Right cardiac atrium (tissue), 5 donors: ENCODE measurements at places on chromosomes 12 and 14. TPM values are rescaled to one million over a fixed set of nuclear protein-coding genes. Genes with fewer than 3 reads are reported as not detected.

DNA sequence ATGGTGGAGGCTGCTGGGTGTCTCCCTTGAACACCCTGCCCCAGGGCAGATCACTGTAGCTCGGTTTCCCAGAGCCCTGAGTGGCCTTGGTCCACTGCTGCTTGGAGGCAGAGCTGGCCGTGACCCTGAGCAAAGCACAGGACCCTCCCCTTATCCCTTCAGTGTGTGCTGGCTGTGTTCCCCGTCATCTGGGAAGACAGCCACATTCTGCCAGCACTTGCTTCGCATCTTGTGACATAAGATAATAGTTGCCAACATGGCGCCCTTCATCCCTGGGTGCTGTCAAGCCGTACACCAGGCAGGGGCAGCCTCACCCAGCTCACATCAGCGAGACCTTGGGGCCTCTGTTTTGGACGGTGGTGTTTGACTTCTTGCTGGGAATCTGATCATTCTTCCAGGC, 12.1 kb upstream of the ALDH2 start:
- DNase-seq = peak; percentile 49

GRCh38 chr14:52150162-52150561, 81.3 kb upstream of the NID2 start:
- DNase-seq = no peak

- DNase-seq = peak; percentile 16
Measured at GRCh38 chr14:92954933-92955332, 32.0 kb downstream of the CHGA start.

DNA sequence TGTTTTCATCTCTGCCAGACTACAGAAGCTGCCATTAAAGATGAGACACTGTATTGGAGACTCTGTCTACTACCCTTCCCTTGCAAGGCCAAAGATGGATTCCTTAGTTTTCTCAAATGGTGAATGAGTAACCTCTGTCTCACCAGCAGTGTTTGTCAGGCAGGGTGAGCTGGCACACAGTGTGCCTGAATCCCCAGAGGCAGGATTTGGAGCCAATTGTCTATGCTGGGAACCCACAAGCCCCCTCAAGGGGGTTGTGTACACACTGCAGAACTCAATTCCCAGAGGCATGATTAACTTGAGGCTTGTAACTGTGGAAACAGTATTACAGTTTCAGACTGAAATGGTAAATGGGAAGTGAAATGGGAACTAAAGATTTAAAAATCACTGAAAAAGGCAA, 136.8 kb upstream of the PTPRB start:
- no peak for DNase-seq

- DNase-seq = peak; percentile 63
Measured at GRCh38 chr12:3315201-3315661, 175.8 kb upstream of the PRMT8 start.

GRCh38 chr14:23186913-23187654, 3.6 kb upstream of the SLC7A8 start:
- DNase-seq = no peak

DNA sequence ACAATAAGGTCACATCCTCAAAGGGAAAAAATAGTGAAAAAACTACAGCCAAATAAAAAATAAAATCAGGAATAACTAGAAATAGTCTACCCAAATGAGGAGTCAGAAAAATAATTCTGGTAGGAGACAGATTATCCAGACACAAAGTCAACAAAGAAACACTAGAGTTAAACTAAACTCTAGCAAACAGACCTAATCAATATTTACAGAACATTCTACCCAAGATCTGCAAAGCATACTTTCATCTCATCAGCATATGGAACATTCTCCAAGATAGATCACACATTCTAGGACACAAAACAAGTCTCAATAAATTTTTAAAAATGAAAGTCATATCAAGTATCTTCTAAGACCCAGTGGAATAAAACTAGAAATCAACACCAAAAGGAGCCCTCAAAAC, 20.4 kb upstream of the TSPAN8 start:
- DNase-seq = no peak

DNA sequence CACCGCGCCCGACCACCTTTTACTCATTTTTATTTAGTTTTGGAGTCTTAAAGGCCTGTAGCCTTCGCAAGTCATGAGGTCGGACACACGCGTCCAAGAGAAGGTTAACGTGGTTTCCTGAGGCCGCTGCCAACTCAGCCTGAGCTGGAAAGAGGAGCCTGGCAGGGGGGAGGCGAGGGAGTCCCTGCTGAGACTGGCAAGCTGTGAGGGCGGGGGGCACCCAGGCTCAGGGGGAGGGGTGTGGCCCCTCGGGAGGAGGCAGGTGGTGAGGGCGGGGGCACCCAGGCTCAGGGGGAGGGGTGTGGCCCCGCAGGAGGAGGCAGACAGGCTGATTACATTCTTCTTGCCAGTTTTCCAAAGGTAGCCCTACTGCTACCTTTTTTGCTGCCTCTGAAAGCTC, 143.2 kb downstream of the PIWIL1 start:
- no peak for DNase-seq

DNA sequence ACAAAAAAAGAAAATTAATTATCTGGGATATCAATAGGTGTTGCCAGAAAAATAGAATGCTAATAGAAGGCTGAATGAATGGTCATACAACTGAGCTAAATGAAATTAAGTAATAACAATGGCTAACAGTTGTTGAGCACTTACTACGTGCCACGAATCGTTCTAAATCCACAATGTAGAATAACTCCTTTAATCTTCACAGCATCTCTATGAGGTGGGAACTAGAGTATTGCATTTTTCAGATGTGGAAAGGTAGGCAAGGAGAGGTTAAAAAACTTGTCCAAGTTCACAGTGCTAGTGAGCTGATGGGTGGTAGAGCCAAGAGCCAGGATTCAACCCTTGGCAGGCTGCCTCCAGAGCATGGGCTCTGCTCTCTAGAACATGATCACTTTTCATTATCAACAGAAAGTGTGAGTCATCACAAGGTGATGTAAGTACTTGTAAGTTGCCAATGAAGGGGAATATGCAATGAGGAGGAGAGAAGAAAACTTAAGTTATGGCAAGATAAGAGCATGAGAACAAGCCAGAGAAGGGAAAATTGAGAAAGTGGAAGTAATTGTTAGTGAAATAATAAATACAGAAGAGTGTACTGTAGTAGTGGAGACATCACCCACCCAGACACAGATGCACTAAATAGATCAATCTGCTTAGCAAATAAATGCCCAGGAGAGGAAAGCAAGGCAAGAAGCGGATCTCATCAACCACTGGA, 122.1 kb downstream of the PRKD1 start:
- DNase-seq = peak; percentile 81

GRCh38 chr12:116880817-116881324, 370 bp downstream of the HRK start:
- peak; percentile 63 for DNase-seq

GRCh38 chr14:52060080-52060479, 8.8 kb downstream of the NID2 start:
- peak; percentile 35 for DNase-seq

DNA sequence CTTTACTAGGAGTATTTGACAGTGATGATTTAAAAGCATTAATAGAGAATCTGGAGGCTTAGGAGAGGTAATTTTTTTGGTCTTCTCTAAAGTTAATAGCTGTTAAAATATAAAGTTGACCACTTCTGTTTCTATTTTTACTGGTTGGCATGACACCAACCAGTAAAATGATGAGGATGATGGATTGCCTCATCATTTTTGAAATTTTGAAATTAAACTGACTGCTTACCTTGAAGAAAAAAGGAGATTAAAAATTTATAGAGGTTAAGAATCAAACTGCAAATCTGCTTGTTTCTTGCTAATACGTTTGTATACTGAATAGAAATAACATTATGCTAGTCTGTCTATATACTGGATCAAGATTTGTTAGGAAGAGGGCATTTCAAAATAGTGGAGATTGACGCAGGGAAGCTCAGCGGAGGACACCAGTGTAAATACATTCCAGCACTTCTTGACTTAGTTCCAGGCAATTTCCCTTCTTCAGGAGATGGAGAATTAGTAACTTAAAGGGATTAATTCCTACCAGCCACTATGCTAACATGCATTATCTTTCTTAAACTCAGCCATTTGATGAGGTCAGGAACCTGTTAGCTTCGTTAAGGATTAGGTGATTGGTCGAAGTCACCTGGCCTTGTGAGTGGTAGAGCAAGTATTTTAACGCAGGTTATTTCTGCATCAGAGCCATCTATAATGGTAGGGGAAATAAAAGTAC, 3.6 kb downstream of the EID3 start:
- no peak for DNase-seq

DNA sequence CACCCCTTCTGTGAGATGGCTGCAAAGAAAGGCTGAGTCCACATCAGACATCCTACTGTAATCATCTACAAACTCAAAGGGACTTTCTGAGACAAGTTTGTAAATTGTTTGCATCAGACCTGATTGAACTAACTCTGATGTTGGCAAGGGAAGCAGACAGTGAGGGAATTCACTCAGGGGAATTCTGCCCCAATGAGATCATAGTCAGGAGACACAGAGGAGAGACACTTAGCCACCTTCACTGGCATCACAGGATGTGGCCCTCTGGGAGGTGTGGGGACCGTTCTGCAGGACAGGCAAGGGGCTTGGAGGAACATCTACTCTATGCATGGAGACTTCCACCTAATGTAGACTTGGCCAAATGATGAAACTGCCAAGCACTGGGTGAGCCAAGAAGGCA, 70.7 kb upstream of the DDX11 start:
- no peak for DNase-seq

DNA sequence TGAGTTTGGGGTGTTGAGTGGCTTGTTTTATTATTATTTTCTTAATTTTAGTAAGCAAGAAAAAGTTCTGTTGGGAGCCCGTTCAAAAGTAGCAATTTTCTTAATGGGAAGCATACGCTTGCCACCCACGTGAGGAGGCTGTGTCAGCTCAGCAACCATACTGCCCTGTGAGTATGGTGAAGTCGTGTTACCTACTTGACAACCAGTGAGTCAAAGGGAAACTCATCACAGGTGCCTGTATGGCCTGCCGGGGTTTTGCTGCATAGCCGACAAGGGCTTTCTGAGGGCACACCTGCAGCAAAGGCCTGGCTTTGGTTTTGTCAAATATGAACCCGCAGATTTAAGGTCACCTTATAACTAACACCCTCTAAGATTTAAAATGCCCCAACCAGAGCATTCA, 31.1 kb downstream of the PITPNM2 start:
- no peak for DNase-seq

DNA sequence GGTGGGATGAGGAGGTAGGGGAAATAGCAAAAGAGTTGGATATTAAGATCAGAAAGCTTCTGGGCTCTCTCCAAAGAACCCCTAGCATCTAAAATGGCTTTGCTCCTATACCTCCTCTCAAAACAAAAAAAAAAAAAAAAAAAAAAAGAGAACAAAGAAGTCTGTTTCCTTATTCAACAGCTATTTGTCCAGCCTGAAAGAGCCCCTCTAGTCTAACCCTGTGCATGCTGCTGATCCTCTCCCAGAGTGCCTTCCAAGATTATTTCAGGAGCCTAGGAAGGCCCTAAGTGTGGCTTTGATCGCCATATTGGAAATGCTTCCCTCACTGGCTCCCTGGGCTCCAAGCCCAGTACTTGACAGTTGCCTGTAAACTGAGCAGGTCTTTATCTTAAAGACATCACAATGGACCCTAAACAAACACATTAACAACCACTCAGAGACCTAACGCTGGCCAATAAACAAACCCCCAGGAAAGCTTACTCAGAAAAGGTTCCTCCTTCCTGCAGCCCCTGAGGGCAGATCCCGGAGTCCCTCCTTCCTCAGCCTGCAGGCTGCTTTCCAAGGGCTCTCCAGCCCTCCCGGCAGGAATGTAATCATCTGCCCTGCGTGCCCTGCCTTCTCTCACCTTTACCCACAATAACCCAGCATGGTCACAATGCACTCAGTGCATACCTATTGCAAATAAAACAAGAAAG, 17.4 kb upstream of the COL2A1 start:
- DNase-seq = no peak

DNA sequence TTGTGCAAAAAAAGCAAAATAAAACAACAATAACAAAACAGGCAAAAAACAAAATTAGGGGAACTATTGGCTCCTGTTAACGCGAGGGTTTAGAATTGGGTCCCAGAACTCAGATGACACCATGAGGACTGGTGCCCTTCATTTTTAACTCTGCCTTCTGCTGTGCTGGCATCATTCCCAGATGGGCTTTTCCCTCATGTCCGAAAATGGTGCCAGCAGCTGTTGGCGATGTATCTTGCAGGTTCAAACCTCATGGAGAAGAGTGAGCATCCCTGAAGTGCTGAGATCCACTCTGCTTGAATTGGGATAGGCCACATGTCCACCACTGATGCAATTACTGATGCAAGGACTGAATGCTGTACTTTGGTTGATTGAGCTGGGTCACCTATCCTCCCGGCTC, 61.1 kb downstream of the MYRFL start:
- DNase-seq = no peak

DNA sequence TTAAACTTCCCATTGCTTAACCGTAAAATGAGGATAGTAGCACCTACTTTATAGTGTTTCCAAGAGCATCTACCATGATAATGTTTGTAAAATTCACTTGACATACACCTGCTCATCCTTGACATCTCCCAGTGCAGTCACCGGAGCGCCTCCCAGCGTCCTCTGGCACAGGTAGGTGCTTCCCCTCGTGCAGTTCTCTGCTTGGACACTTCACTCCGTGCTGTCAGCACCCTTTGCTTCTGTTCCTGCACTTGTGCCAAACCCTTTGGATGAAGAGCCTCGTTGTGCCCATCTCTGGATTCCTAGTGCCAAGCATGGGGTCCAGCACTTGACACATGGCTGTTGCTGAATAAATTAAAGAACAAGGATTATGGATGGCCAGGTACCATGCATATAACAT, 28.3 kb downstream of the ETV6 start:
- peak; percentile 77 for DNase-seq

GRCh38 chr14:49594347-49595091, 4.2 kb upstream of the LRR1 start:
- DNase-seq = no peak

The MYF6 gene
- total RNA-seq = not detected

The PLCZ1 gene
- not detected for total RNA-seq

The CLEC4A gene
- 1.0 TPM for total RNA-seq

The RHEBL1 gene
- total RNA-seq = 0.31 TPM

The HOXC12 gene
- total RNA-seq = not detected

The NUDT4 gene
- total RNA-seq = 158 TPM

The VPS37B gene
- total RNA-seq = 17.9 TPM

The FBXO33 gene
- total RNA-seq = 6.7 TPM

The SOS2 gene
- total RNA-seq = 28.3 TPM

The CD163L1 gene
- total RNA-seq = 1.3 TPM

The TXNRD1 gene
- total RNA-seq = 118 TPM
